ENCODE measurements at places on chromosomes 1 and 21. TPM values are rescaled to one million over a fixed set of nuclear protein-coding genes. Genes with fewer than 3 reads are reported as not detected.

DNA sequence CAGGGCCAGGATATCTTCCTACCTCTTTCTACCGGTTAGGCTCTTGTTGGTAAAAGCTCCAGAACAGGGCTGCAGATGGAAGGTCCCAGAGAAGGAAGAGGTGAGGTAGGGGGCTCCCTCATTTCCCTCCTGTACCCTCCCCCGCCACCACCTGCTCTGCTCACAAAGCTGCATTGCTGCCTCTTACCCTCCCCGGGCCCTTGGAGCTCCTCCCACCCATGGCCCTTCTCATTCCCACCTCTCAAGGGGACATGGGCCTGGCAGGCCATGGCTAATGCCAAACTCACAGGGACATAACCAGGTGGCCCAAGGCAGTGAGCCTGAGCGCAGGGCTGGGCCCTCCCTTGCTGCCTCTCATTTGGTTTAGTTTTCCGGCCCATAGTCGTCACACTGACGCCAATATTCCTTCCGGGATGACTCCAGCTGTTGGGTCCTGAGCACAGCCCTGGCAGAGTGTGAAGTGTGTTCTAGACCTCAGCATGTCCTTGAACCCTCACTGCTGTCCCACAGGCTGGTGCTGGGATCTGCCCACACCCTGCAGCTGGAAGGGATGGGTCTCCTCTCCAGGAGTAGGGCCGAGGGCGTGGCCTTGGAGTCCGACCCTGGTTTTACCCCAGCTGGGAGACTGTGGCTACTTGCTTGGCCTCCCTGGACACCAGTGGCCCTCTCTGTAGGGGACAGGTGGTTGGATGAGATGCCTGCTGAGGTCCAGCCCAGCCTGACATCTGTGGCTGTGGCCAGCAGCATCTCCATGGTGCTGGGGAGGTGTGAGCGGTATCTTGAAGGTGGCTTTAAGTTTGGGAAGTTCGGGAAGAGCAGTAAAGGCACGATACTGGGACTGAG lies 104.6 kb downstream of the ARHGEF10L start:
- H3K27ac ChIP-seq, result no peak overlapping the region
- DNase-seq, result no peak
- peaks cover 36% of the 10 kb centered on the region for H3K36me3 ChIP-seq
- H3K4me3 ChIP-seq, result no peak overlapping the region
- H3K27me3 ChIP-seq, result no peaks in the 10 kb centered on the region

GRCh38 chr1:21490774-21491487 lies 18.3 kb upstream of the ALPL start:
- no peak overlapping the region for H3K4me3 ChIP-seq
- no peaks in the 10 kb centered on the region for H3K36me3 ChIP-seq

IARS2 gene
- total RNA-seq, result 79.5 TPM

BGLAP gene
- total RNA-seq, result not detected

CYP4X1 gene
- 4.0 TPM for total RNA-seq

All from adrenal gland (tissue), 19 donors.